ENCODE measurements at places on chromosomes 16 and 17. TPM values are rescaled to one million over a fixed set of nuclear protein-coding genes. Genes with fewer than 3 reads are reported as not detected.

DNA sequence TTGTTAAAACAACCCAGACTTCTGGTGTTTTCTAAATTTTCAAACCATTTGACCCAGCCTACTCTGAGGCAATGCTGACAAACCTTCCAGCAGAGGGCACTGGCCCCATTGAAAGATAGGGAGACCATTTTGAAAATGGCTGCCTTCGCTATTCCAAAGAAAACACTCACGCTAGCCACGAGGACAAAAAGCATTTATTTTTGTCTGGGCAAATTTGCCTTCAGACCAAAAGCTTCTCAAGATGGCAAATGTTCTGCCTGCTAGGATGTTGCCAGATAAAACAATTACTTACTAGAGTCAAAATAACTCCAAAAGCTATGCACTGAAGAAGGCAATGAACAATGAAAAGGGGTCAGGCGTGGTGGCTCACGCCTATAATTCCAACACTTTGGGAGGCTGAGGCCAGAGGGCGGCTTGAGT, 296.7 kb upstream of the IRX5 start:
- no peak overlapping the region for H3K27ac ChIP-seq
- H3K4me3 ChIP-seq = no peak overlapping the region
- DNase-seq = no peak
- H3K4me1 ChIP-seq = no peaks in the 10 kb centered on the region
- no peaks in the 10 kb centered on the region for H3K36me3 ChIP-seq
- peaks cover 3% of the 10 kb centered on the region for H3K27me3 ChIP-seq

DNA sequence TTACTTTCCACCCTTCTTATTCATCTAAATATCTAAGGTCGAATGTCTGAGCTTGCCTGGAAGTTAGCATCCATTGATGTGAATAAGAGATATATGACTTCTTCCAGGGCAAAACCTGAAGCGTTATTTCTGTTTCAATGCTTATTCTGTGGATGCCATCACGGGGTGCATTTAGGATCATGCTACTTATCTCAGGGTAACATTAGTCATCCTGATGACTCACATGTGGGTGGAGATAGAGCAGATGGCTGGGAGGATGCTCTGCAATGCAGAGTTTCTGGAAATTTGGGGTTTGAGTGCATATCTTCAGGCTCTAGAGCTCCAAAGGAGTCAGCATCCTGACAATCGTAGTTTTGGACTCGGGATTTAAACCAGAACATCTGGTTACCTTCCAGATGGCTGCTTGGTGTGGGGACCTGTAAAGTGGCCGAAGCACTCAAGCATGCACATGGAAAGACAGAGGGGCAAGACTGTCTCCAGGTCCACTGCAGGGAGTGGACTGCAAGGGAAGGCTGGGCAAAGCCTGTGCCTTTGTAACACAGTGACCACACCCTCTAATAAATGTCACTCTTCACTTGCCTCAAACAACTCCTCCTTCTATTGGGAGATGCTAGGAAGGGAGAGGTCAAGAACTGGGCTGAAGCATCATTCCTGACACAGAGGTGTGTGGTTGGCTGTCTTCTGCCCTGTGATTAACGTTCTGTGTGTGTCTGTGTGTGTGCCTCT, 175.2 kb upstream of the SALL1 start:
- no peaks in the 10 kb centered on the region for H3K4me1 ChIP-seq
- no peak overlapping the region for H3K4me3 ChIP-seq
- no peaks in the 10 kb centered on the region for H3K36me3 ChIP-seq
- H3K27me3 ChIP-seq = no peaks in the 10 kb centered on the region

DNA sequence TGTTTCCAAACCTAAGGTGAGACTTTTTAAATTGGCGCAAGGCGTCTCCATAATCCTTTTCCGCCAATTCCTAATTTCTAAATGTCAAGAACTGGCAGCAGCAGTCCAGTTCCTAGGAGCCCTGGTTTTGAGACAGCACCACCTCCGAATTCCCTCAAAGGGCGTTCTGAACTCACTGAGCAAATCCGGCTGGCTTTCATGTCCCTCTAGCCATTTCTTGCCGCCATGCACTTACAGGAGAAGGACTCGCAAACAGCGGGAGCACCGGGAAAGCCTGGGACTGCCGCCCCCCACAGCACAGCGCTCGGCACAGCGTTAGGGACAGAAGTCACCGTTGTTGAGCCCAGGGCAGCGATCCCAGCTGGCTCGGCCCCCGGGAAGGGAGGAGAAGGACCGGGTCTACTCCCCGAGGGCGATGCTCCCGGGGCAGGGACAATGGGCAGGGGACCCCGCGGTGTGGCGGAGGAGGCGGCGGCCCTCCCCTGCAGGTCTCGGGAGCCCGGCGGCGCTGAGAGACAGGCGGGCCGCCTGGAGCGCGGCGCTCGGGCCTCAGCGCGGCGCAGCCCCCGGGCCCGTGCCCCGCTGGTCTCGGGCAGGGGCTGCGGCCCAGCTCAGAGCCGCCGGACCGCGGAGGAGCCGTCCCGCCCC, 545 bp downstream of the ARHGAP17 start:
- no peaks in the 10 kb centered on the region for H3K36me3 ChIP-seq
- no peak for DNase-seq
- peak overlapping the region; percentile 58 for H3K27ac ChIP-seq
- H3K27me3 ChIP-seq = no peaks in the 10 kb centered on the region

DNA sequence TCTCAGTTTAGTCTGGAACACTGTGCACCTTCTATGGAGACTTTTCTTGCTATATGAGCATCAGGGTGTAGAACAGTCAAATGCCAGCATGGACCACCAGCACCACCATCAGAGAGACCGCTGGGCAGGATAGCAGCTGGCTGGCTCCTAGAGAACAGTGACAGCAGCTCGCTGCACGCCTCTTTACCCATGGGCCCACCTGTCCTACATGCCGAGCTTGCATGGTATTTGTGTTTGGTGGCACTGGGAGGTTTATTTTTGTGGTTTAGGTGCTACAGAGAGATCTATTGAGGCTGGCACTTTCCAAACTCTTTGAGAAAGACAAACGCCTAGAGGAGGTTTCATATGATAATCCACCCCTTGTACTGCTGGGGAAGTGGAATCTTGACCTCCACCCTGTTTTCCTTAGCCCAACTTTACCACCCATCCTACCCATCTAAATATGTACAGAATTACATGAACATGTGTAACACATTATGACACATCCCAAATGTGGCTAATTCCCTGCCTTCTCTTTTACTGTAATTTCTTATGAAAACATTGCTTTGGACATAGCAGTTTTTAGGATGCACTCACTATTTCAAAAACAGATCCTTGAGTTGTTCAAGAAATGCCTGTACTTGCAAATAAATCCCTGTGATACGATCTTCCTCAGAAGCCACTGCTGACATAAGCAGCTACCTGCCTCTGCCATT, 46.3 kb downstream of the COG7 start:
- H3K4me3 ChIP-seq = no peak overlapping the region
- no peaks in the 10 kb centered on the region for H3K27me3 ChIP-seq
- DNase-seq = no peak
- H3K36me3 ChIP-seq = no peaks in the 10 kb centered on the region
- no peaks in the 10 kb centered on the region for H3K4me1 ChIP-seq
- H3K27ac ChIP-seq = no peak overlapping the region

- no peak for DNase-seq
- H3K27ac ChIP-seq = no peak overlapping the region
- H3K4me1 ChIP-seq = peaks cover 13% of the 10 kb centered on the region
- H3K36me3 ChIP-seq = no peaks in the 10 kb centered on the region
- H3K27me3 ChIP-seq = no peaks in the 10 kb centered on the region
Measured at GRCh38 chr17:9016941-9017552, 4.3 kb upstream of the NTN1 start.

ZMYND15 gene
- 1.4 TPM for total RNA-seq
